Panc1 (cell line): ENCODE measurements at places on chromosomes 12 and 14.

DNA sequence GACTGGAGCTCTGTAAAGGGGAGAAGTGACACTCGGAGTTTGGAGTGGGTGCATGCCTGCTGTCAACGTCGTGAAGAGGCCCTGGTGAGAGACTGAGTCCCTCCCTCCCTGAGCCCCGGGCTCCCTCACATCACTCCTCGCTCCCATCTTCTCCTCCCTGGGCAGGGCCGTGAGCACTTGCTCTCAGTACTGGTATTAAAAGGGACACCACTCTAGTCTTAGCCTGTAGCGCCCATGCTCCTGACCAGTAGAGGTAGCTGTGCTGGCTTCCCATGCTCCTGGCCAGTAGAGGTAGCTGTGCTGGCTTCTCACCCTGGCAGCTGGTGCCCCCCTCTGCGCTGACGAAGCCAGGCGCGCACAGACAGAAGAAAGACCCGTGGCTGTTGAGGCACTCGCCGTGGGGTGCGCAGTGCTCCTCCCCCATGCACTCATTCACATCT lies 14.7 kb downstream of the ISCA2 start:
- no peak for DNase-seq

DNA sequence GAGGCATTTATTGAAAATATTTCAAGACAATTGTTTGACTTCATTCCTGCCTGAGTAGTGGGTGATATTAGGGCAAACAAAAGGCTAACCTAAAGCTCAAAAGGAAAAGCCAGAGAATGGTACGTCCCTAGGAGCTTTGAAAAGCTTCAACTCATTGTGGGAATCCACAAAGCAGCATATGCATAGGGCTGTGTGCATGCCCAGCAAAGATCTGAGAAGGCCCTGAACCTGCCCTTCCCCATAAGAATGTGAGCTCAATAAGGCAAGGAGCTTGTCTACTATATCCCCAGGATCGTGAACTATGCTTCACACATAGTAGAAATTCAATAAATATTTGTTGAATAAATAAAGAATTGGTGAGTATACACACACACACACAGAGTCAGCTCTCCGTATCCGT lies 19.1 kb upstream of the RAD52 start:
- no peak for DNase-seq

- no peak for DNase-seq
Measured at GRCh38 chr12:2378835-2379330, 326.1 kb downstream of the CACNA1C start.

- no peak for DNase-seq
Measured at GRCh38 chr14:68937471-68938270, 41.4 kb downstream of the ACTN1 start.

DNA sequence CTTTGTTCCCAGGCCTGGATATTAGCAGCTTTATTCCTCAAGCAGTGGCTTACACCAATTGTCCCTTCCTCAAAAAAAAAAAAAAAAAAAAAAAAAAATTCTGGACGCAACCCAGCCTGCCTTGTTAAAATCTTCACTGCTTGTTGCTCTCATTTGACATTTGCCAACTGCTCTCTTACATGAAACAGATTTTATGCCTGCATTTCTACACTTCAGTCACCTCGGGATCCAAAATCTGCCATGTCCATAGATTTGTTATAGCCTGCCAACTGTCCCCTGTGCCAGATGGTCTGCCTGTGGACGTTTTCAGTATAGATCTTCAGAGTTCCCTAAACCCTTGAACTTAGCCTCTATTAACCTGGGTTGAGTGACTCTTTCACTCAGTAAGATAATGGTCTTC lies 651.5 kb downstream of the FSCB start:
- no peak for DNase-seq

- DNase-seq, result no peak
Measured at GRCh38 chr12:108596854-108597558, 878 bp downstream of the TMEM119 start.

DNA sequence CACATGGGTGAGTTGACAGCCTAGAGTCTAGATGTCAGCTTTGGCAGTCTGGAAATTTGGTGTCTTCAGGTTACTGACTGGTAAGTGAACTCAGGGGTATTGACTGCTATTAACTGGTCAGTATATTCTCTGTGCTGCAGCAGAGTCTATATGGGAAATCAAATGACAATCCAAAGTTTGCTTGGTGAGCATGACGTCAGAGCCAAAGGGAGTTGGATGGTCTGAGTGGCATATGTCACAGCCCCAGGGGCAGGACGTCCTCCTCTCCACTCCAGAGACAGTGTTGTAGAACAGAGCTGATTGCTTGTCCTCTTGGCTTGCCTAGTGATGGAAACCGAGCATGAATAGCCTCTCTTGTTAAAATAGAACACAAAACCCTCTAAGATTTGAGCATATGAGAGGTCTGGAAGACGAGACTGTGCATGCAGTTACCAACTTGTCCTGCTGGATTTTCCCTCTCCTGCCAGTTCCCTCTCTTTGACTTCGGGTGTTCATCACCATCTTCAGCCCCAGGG lies 3.3 kb upstream of the TBC1D30 start:
- DNase-seq, result no peak

GRCh38 chr12:102675672-102676071 lies 195.3 kb upstream of the IGF1 start:
- DNase-seq, result no peak

- DNase-seq, result no peak
Measured at GRCh38 chr14:32561520-32561919, 232.4 kb downstream of the AKAP6 start.

DNA sequence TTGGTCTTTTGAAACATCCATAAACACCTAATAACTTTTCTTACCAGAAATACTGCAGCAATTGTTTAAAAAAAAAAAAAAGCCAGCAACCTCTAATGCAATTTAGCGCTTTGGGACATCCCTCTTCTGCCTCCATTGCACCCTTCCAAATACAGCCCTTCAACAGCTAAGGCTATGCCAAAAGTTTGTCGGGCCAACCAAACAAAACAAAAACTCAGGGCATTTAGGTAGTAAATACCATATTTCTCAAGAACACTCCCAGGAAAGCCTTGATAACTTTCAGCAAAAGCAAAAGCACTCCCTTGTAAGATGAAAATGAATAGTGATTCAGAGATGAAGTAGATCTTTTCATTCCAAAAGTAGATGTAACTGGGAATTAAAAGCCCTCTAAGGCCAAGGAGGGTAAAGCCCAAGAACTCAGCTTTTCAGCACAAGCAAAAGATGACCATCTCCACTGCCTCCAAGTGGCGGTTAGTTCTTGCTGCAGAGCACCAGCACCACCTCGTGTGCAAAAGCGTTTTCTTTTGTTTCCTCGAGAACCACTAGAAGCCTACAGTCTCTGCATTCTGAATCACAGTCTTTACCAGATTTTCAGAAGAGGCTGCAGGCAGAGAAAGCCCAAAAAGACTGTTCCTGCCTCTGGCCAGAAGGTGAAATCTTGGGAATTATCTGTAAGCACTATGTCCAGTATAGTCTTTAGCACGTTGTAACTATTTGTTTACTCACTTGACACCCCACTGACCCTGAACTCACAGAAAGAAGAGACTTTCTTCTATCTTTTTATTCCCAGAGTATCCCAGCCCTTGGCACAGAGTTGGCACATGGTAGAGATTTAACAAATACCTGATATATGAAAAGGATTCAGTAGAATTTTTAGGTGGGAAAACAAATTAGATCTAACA lies 53.1 kb downstream of the SIX6 start:
- peak; percentile 43 for DNase-seq

DNA sequence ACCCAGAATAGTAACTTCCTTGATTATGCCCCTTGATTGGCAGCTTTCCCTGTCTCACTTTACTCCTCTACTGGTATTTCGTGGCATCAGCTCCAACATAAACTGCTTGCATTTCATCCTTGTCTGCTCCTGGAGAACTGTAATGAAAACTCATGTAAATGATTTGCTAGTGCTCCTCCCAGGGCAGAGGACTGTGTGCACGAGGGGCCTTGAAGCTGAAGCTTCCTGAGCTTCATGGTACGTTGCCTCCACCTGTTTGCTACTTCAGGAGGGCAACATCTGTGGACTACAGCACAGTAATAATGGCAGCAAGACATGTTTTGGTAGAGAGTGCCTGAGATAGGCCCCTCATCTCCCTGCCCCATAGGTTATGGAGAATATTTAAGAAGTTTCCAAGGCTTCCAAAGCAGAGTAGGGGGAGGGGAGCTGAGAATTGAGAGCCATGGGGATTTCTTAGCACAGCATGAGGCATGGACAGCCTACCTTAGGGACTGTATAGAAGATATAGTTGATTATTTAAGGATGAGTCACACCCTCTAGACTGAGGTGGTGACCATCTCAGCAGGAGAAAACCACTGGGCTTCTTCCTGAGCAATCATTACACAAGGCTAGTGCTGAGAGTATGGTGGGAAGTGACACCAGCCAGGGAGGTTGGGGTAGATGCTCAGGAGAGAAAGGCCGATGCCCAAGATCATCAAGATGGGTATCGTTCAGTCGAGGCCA lies 29.5 kb downstream of the CCDC198 start:
- no peak for DNase-seq

- no peak for DNase-seq
Measured at GRCh38 chr12:91852634-91853033, 293.0 kb downstream of the BTG1 start.

GRCh38 chr12:123996581-123996980 lies 23.6 kb downstream of the ZNF664 start:
- DNase-seq, result no peak

GRCh38 chr12:115897729-115898128 lies 379.8 kb downstream of the MED13L start:
- no peak for DNase-seq

- DNase-seq, result no peak
Measured at GRCh38 chr12:241266-241665, 21.4 kb downstream of the SLC6A13 start.

GRCh38 chr12:32083489-32083888 lies 23.2 kb upstream of the BICD1 start:
- no peak for DNase-seq
